Activated CD8-positive, alpha-beta memory T cell treated with anti-CD3 and anti-CD28 coated beads, Interleukin-2, amount 50 U/mL, for 48 hours (primary cell): ENCODE measurements at places on chromosomes 13 and 19.
A peak's percentile ranks its signal among the peaks of the same experiment; 100 is the strongest.

DNA sequence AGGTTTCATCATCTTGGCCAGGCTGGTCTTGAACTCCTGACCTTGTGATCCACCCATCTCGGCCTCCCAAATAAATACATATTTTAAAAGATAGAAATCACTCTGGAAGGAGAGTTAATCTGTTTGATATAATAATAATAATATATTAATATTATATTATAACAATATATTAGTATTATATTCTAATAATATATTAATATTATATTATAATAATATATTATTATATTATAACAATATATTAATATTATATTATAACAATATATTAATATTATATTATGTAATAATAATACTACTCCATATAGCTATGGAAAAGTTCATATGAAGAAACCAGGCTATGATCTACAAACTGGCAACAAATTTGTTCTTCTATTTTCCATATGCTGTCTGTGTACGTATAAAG is 16.8 kb downstream of the HPN start:
- no peak for DNase-seq

GRCh38 chr13:49354719-49355118 is 89.1 kb downstream of the CAB39L start:
- DNase-seq: no peak

DNA sequence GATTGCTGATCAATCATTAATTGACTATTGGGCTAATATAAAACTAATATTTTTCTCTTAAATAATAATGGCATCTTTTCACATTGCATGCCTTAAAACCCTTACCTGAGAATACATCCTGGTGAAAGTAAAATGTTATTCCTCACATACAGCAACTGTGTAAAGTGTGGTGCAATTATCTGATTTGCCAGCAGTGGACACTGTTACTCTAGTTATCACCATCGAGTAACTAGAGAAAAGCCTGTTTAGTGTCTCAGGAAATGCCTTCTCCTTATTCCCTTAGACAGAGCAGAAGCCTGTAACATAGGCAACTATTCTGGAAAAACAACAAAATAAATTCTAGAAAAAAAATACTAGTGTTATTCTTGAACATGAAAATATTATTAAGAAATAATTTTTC is 459.8 kb downstream of the FGF14 start:
- DNase-seq: no peak

- DNase-seq: no peak
Observed at GRCh38 chr19:28140201-28140600, 1072.8 kb downstream of the UQCRFS1 start.

- no peak for DNase-seq
Observed at GRCh38 chr13:21606796-21607195, 2.8 kb upstream of the MICU2 start.

DNA sequence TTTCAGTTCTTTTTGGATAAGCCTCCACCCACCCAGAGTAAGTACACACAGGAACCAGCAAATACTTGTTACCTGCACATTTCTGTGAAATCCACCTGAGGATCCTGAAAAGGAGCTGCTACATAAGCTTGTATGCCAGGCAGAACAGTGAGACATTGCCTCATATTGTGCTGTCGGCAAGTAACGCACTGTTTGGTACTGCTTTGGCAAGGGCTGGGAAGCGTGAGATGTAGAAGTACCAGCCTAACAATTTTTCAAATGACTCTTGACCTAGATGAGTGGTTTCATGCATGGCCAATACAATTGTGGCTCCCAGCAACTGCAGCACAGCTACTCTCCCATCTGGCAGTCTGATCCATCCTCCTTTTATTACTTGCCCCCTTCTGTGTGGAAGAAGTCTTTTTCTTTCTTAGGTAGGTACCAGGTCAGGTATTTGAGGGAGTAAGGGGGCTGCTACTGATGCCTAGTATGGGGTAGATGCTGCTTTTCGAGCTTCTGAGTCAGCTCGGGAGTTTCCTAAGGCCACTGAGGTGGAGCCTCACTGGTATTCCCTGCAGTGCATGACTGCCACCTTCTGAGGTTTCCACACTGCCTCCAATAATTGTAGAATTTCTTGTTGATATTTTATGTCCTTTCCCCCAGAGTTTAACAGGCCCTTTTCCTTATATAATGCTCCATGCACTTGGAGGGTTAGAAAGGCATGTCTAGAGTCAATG is 52.2 kb downstream of the ZNF737 start:
- no peak for DNase-seq

GRCh38 chr13:27375686-27376326 is 48.6 kb upstream of the GTF3A start:
- peak; percentile 79 for DNase-seq

- DNase-seq: peak; percentile 94
Observed at GRCh38 chr19:1929021-1929742, 11.8 kb upstream of the CSNK1G2 start.

- no peak for DNase-seq
Observed at GRCh38 chr13:80360453-80360800, 19.5 kb upstream of the SPRY2 start.

- peak; percentile 77 for DNase-seq
Observed at GRCh38 chr19:35267353-35267817, 1.4 kb upstream of the USF2 start.

- no peak for DNase-seq
Observed at GRCh38 chr19:43797118-43797517, 5.1 kb downstream of the LYPD5 start.

DNA sequence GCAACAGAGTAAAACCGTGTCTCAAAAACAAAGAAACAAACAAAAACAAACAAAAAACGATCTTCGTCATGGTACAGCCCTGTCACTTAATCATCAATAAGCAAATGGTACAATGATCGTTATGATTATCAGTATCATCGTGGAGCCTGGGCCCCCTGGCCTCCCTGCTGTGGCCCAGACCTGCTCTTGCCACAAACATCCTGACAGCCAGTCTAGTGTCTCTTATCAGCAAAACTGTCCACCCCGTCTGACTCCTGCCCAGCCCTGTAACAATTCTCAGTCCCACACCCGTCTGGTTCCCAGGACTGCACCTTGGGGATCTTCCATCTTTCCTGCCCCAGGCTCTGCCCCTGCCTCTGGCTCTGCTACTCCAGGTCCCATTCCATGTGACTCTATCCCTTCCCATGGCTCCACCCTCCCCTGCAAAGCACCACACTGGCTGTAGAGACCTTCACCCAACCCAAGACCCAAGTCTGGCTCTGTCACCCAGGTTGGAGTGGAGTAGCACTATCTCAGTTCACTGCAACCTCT is 5.7 kb downstream of the ZNF653 start:
- no peak for DNase-seq

GRCh38 chr13:109794095-109794494 is 7.7 kb upstream of the IRS2 start:
- DNase-seq: no peak

DNA sequence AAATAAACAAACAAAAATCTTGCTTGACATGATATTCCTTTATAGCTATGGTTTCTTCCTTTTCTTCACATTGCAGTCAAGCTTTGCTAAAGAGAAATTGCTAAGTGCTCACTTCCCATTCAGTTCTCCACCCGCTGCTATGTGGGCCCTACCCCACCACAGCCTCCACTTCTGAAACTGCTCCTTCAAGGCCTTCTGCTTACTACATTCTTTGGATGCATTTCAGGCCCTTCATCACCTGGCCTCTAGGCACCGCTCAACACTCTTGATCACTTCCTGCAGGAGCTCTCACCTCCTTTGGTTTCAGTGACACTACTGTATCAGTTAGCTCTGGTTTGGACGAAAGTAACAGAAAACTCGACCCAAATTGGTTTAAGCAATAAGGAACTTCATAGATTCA is 72.4 kb downstream of the KLF5 start:
- DNase-seq: no peak

- peak; percentile 66 for DNase-seq
Observed at GRCh38 chr19:12784871-12785430, 6.3 kb upstream of the JUNB start.

DNA sequence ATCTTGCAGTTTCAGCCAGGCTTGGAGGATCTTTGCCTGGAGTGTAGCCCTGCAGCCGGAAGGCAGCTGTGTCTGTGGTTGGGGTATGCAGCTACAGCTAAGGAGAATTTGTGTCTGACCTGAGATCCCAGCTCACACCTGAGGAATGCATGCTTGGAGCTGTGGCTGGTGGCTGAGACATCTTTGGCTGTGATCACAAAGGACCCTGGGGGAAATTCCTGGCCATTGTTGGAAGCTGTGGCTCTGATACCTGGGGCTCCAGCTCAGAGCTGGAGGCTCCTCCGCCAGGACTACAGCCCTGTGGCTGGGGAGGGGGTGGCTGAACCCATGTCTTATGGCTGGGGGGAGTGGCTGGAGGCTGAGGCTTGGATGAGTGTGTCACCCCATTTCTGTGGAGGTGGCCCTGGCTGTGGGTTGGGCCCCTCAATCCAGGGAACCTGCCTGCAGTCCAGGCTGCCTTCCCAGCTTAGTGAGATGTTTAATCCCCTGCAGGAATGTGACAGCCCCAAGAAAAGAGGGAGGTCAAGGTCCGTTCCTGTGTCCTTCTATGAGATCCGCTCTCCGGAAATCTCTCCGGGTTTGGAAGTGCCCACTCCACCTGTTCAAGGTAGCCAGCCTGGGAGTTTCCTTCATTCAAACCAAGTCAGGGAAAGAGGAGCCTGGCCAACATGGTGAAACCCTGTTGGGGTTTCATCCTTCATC is 27.6 kb downstream of the ARHGEF18 start:
- DNase-seq: no peak

- DNase-seq: no peak
Observed at GRCh38 chr19:56727677-56728076, 56.1 kb upstream of the ZNF835 start.

DNA sequence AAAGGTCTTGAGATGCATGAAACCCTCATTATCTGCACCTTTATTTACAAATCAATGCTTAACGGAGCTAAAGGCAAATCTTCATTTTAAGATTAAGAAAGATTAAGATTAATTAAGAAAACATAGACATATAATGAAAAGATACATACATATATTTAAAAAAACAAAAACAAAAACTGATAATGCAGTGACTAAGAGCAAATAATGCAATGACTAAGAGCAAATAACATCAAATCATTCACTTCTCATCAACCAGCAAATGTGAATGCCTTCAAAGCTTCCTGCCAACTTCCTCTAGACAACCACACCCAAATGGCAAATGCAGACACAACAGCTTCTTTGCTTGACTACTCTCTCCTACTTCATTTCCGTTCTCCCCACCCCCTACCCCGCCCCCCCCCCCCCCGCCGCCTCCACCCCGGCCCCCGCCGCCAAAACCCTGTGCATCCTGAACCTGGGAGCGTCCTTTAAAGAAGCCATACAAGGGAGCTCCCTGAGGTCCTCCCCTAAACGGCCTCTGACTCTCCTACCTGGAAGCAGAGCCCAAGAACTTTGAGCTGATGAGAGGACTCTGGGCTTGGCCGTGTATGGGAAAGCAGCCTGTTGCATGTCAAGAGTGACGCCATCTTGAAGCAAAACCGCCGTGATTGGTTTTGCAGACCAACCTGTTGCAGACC is 24.5 kb downstream of the TEX101 start:
- no peak for DNase-seq

DNA sequence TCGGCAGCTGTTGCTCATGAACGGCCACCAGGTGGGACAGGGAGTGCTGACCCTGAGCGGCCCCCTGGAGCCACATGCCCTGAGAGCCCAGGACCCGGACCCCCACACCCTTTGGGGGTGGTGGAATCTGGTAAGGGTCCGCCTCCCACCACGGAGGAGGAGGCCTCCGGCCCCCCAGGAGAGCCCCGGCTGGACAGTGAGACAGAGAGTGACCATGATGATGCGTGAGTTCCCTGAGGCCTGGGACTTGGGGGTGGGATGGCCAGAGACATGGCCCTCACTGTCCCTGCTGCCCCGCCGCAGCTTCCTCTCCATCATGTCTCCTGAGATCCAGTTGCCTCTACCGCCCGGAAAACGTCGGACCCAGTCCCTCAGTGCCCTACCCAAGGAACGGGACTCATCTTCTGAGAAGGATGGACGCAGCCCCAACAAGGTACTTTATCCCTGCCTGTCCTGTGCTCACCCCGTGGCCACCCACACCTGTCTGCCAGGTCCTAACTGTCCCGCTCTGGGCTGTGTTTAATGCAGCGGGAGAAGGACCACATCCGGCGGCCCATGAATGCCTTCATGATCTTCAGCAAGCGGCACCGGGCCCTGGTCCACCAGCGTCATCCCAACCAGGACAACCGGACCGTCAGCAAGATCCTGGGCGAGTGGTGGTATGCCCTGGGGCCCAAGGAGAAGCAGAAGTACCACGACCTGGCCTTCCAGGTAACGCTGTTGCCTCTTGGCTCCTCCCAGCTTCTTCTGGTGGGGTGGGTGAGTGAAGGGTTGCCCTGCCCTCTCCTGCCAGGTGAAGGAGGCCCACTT is 14.7 kb upstream of the PRR19 start:
- DNase-seq: no peak

DNA sequence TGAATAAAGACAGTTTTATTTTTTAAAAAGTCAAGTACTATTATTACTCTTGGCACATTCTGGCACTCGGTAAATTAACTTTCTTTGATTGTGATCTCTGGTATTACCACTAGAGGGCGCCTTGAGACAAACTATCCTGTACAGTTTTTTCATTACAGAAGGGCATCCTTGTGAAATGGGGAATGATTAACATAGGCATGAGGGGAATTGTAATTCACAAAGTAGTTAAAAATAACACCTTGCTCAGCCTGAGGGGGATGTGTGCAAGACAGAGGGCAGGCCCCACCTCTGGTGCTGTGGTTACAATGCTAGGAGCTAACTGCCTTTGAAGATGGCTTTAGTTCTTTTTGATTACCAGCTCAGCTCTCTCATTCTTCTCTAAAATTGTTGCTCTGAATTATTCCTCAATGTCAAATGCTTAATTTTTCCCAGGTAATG is 24.2 kb upstream of the C1QTNF9B start:
- no peak for DNase-seq

GRCh38 chr13:46598140-46598819 is 45.3 kb downstream of the LRCH1 start:
- no peak for DNase-seq

- no peak for DNase-seq
Observed at GRCh38 chr19:28345811-28346210, 867.1 kb downstream of the UQCRFS1 start.

DNA sequence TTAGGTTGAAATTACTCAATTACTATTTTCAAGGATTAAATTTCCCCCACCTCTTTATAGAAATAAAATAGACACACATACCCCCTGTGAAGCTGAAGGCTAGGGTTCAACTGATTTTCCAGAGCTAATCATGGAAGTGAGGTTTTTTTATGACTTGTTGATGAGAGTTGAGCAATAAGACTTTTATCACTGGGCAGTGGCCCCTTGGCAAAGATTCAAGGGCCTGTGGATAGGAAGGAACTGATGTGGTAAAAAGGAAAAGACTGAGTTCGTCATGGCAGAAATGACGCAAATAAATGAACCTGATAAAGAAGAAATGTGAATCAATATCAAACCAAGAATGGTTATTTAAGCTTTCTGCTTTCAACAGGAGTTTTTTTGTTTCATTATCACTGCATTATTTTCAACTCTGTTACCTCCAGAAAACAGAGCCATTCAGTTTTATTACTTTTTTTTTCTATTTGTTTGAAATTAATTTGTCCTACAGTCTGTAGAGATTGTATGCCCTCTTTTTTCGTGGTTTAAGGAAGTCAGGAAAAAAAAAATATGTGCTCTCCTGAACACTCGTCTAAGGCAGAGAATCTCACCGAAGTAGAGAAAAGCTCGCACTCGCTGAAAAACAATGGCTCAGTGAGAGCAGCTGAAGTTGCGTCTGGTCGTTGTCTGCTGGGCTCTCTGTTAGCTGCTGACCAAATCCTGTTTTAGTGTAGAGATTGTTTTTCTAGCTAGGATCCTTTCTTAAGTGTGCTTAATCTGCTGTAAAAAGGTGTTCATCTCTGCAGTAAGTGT is 38.9 kb downstream of the STOML3 start:
- DNase-seq: no peak
